ENCODE measurements at places on chromosomes 1 and 21.

DNA sequence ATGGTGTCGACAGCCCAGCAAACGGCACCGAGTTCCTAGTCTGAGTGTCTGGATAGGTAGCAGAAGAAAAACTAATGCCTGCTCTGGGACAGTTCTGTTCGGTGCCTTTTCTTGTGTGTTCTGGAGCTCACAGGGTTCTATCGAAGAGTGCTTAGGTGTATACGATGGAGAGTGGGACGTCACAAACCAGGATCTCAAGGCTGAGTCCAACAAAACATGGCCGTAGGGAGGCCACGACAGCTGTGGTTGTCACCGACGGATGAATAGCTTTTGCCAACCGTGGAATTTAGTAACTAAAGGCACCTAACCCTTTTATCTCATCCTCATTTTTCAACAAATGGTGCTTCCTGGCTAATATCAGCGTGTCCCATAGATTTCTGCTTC is 635 bp upstream of the SYNJ1 start:
- DNase-seq, result no peak

GRCh38 chr21:46674430-46675007 is 39.0 kb downstream of the PRMT2 start:
- no peak for DNase-seq

GRCh38 chr1:46653405-46653958 is 14.7 kb downstream of the ATPAF1 start:
- DNase-seq, result no peak

GRCh38 chr1:156119503-156120209 is 5.1 kb downstream of the LMNA start:
- no peak for DNase-seq

- no peak for DNase-seq
Measured at GRCh38 chr1:112059679-112060078, 70.2 kb upstream of the KCND3 start.

GRCh38 chr1:7616076-7616832 is 154.8 kb upstream of the VAMP3 start:
- peak; percentile 6 for DNase-seq

- DNase-seq, result no peak
Measured at GRCh38 chr1:179046808-179047635, 21.3 kb downstream of the FAM20B start.

GRCh38 chr1:23578997-23579363 is 19.7 kb upstream of the ID3 start:
- no peak for DNase-seq

DNA sequence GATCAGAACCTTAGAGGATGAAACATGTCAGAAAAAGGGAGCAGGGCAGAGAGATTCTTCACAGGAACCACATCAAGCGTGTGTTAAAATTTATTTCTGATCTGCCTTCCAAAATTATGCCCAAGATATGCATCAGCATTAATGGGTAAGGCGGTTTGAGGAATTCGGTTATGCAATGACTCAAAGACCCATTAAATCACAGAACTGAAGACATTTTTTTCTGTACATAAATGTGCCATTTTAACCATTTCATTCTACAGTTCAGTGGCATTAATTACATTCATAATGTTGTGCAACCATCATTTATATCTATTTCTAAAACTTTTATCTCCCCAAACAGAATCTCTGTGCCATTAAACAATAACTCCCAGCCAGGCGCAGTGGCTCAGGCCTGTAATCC is 43.4 kb downstream of the CNST start:
- DNase-seq, result no peak

GRCh38 chr1:193060938-193061337 is 1.5 kb downstream of the RO60 start:
- DNase-seq, result no peak

GRCh38 chr21:34113842-34114241 is 40.5 kb downstream of the MRPS6 start:
- DNase-seq, result no peak

- no peak for DNase-seq
Measured at GRCh38 chr1:161130266-161130665, 2.2 kb downstream of the DEDD start.

- DNase-seq, result no peak
Measured at GRCh38 chr1:226882187-226882586, 11.8 kb downstream of the PSEN2 start.
